ENCODE measurements at places on chromosomes 7 and 10.

- DNase-seq: no peak
These were observed 305.1 kb upstream of the PITRM1 start for GRCh38 chr10:3477683-3478082.

- DNase-seq: no peak
These were observed 31.1 kb downstream of the CTNNA3 start for GRCh38 chr10:67664942-67665341.

GRCh38 chr7:52897713-52898112 is 137.7 kb upstream of the POM121L12 start:
- no peak for DNase-seq

- no peak for DNase-seq
These were observed 75.1 kb upstream of the SMNDC1 start for GRCh38 chr10:110379831-110380230.

DNA sequence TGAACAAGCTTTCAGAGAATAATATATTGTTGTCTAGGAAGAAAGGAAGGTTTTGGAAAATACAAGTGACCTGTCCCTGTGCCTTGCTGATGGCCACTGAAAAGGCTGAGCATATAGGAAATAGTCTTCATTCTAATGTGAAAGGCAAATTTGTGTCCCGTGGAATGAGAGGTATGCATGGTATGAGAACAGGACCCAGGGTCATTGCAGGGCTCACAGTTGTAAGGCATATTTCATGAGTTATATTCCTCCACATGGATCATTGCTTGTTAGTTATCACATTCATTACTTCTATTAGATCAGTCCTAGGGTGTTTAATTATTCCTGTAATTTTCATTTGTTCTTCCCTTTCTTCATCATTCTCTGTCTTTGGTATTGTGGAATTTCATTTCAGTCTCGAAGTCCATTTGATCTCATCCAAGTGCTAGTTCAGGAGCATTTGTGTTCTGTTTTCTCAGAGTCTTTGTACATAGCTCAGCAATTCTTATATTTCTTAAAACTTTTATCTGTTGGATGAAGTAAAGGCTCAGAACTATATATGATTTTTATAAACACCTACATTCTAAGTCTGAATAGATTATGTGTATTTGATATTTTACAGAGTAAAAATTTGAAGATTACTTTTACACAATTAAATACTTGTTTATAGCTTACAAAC is 39.4 kb upstream of the ARHGAP21 start:
- DNase-seq: no peak

DNA sequence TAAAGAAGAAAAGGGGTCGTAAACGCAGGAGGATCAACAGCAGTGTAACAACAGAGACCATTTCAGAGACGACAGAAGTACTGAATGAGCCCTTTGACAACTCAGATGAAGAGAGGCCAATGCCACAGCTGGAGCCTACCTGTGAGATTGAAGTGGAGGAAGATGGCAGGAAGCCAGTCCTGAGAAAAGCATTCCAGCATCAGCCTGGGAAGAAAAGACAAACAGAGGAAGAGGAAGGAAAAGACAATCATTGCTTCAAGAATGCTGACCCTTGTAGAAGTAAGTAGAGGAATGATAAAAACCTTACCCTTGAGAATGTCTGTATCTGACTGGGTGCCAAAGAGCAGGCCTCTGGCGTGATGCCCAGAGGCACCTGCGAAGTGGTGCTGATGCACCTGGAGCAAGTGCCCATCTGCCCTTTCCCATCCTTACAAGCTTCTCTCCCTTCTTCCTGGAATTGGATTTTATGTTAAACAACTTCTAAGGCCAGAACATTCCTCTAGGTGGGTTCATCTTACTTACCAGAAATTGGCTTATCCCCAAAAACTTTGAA is 86.4 kb upstream of the SAMD8 start:
- DNase-seq: no peak

DNA sequence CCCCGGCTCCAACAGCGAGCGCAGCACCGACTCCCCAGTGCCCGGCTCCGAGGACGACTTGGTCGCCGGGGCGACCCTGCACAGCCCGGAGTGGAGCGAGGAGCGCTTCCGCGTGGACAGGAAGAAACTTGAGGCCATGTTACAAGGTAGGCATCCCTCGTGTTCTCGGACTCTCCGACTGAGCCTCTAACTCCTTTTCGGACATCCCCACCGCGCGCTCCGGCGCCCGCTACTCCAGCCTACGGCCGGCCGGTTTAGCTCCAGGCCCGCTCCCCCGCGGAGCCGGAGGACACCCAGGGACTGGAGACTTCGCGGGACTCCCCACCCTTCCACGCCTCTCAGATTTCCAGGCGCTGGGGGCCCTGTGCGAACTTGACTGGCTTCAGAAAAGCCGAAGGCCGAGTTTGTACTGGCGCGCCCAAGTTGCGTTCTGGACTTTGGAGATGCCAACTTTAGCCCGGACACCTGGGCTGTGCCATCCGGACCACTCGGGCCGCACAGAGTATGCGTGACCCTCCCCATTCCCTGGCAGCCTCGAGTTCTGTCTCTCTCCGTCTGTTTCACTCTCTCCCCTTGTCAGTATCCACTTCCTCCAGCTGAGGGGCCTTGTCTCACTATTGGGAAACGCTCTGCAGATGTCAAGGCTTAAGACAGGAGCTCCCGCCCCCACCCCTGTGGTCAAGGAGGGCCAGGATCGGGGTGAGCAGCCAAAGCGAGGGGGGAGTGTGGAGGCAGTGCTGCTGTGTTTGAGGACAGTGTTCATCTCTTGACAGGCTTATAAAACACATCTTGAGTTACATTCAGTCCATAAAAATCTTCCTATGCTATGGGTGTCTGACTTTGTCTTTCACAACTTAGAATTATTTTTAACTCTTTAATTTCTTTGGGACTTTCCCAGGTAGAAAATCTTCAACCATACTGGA is 777 bp downstream of the BICC1 start:
- no peak for DNase-seq

GRCh38 chr7:158133515-158134271 is 453.9 kb downstream of the PTPRN2 start:
- no peak for DNase-seq

GRCh38 chr10:32210306-32211045 is 136.5 kb downstream of the EPC1 start:
- DNase-seq: no peak

GRCh38 chr7:36456548-36456947 is 66.9 kb downstream of the ANLN start:
- DNase-seq: no peak

DNA sequence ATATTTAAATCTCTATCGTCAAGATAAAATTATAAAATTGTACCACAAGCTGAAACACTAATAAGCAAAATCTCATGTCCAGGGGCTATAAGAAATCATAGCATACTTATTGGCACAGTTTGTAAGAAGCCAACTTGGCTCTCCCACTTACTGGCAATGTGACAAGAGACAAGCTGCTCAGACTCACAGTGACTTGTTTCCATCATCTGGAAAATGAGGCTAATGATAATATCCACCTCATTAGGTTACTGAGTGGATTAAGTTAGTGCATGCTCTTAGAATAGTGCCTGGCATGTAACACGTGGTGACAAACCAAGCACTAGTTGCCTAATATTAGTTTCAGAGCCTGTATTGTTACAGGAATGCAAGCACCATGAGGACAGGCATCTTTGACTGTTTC is 234.4 kb downstream of the GLI3 start:
- DNase-seq: no peak

DNA sequence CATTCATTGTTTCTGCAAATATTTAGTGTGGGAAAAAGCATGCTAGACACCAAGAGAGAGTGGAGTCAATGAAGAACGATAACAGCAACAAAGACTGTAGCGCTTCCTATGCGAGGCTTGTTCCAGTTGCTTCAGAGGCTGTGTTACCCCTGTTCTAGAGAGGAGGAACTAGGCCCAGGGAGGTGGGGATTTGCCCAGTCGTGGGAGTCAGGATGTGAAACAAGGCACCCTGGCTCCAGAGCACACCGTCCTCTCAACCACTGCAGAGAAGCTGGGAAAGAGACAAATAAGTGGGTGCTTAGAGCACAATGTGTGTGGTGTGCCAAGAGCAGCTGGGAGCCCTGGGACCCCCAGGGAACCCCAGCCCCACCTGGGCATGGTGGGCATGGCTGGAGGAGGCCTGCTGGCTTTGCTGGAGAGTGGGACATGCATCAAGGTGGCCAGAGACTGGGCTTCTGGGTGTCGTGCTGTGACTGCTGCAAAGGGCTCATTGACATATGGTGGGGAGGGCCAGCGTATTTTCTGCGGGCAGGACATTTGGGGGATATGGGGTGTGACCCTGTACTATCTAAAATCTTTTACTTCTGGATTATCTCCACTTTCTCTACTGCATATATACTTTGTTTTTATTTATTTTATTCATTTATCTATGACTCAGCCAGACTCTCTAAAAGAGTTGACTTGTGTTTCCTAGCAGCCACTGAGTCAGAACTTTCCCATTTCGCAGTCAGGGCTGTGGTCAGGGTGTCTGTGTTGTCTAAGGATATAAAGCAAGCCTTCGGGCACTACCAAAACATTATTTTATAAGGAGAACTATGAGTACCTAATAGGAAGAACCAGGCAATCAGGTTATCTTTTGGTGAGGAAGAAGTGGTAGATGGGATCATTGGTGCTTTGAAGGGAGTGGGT is 95.4 kb downstream of the TCF7L2 start:
- DNase-seq: no peak

DNA sequence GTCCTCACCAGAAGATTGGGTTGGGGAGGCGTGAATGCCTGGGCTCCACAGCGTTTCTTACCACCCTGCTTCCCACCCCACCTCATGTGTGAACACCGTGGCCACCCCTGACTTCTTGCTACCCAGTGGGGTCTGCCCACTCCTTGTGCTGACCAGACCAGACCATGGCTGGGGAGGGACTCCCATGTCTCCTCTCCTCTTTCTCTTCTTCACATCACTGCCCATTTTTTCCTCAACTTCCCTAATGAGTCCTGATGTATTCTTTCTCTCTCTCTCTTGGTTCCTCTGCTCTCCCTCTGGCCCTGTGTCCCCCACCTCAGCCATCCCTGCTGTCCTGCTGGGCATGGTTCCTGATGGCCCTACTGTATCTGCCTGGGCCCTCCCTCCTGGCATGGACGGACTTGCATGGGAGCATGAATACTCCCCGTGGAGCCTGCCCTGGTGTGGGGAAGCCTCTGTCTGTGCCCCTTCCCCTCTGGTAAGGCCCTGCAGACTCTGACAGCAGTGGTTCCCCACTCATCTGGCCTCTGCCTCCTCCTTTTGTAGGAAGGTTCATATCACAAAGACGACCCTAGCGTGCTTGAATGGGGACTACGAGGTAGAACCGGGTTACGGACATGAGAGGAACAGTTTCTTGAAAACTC is 85.5 kb downstream of the ADCY1 start:
- no peak for DNase-seq

GRCh38 chr7:113752689-113753088 is 166.1 kb downstream of the PPP1R3A start:
- no peak for DNase-seq

DNA sequence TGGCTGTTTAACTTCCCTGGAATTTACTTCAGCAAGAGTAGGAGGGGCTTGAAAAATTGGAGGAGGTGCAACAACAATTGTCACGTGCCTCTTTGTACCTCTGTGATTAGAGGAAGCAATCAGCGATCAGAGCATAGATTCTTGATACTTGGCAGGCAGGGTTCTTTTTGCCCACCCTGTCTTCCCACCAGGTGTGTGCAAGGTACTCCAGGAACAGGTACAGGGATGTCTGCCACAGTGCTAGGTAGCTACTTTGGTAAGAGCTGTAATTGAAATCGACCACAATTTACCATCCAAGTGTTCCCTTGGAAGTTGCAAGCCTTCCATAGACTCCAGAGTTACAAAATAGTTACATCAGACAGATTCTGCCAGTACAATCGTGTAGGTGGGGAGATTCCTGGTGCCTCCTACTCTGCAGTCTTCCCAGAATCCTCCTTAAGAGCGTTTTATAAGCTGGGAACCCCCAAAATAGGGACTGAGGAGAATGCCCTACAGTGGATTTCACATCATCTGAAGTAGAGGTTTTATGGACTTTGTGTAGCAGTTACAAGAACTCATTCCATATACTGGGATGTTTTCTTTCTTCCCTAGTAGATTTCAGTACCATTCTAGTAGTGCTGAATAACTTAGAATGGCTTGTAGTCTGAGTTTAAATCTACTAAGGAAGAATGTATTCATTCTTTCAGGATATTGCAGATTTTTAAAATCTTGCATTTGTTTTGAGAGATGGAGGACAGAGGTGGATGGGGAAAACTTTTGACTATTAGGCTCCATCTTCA is 101.9 kb downstream of the EXOC4 start:
- no peak for DNase-seq

DNA sequence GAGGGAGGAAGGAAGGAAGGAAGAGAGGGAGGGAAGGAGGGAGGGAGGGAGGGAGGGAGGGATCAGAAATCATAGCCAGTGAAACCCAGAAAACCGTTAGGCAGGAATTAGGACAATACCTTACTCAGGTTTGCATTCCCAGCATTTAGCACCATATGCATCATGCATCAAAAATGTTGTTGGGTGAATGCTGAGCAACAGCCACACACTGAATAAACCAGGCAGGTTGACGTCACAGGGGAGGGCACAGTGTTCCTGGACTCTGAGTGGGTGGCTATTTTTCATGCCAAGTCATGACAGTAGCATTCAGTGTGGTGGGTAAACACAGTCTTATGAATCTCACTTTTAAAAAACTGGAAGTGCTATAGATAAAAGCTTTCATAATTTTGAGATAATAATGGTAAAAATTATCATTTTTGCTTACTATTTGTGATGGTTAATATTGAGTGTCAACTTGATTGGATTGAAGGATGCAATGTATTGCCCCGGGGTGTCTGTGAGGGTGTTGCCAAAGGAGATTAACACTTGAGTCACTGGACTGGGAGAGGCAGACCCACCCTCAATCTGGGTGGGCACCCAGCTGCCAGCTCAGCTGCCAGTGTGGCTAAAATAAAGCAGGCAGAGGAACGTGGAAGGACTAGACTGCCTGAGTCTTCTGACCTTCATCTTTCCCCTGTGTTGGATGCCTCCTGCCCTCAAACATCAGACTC is 199.1 kb upstream of the PRKCQ start:
- no peak for DNase-seq

- no peak for DNase-seq
These were observed 852.7 kb upstream of the PHF14 start for GRCh38 chr7:10120936-10121335.

GRCh38 chr10:102610441-102610887 is 33.8 kb upstream of the TRIM8 start:
- no peak for DNase-seq

GRCh38 chr7:75711656-75712514 is 26.9 kb downstream of the HIP1 start:
- no peak for DNase-seq

DNA sequence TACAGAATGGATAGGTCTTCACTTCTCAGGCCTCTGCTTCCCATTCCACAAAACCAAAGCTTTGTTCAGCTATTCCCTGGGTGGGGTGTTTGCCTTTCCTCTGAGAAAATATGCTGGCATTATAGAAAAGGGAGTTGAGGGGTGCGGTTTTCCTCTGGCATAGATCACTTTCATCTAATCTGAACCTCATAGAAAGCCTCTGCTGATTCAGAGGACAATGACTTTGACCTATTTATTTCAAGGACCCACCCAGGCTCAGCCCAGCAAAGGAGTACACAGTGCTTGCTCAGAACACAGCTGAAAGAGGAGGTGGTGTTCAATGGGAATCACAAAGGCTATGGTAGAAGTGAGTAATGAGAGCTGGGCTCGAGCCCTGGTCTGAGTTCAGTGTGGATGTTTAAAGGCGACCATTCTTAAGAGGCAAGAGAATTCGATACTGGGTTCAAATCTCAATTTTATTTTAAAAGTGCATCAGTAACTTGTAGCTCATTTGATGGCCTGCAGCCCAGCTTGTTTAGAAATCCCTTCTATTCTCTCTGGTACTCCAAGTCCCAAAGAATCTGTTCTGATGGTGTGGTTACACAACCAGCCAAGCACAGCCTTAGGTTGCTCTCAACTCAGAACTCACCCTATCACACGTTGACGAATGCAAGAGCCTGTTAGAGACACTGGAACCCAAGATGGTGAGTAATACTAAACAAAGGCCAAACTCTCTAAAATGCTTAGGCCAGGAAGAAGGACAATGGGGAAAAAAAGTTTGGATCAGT is 1012.8 kb downstream of the LRMDA start:
- DNase-seq: no peak
